ENCODE measurements at places on chromosomes 5 and 9.

DNA sequence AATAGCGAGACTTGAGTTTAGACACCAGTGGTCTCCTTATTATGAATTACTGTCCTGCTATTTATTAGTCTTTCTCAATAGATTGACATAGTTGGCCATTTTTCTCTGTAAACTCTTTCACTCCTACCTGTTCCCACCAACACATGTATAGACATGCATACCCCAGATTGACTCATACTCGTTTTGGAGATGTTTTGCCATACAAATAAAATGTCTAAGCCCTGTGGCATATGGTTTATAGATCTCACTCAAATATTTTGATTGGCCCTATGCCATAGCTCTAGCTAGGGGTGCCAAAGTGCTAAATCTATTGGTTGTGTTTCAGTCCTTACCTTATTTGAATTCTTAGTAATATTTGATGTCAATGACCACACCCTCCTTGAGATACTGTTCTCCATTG, 42.3 kb downstream of the CAMK4 start:
- no peak for DNase-seq

- DNase-seq, result no peak
These were observed 38.1 kb upstream of the EQTN start for GRCh38 chr9:27335075-27335474.

DNA sequence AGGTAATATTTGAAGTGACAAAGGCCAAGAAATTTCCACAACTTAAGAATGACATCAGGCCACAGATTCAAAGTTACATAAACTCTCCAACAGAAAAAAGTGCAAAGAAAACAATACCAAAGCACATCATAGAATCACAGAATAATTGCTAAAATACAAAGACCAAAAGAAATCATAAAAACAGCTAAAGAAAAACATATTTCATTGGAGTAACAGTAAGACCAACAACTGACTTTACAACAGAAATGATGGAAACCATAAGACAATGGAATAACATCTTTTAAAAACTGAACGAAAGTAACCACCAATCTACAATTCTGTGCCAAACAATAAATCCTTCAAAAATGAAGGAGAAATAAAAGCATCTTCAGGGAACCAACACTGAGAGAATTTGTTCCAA, 38.3 kb downstream of the ZDHHC21 start:
- DNase-seq, result no peak

GRCh38 chr5:170217831-170218230, 15.0 kb upstream of the C5orf58 start:
- DNase-seq, result no peak

DNA sequence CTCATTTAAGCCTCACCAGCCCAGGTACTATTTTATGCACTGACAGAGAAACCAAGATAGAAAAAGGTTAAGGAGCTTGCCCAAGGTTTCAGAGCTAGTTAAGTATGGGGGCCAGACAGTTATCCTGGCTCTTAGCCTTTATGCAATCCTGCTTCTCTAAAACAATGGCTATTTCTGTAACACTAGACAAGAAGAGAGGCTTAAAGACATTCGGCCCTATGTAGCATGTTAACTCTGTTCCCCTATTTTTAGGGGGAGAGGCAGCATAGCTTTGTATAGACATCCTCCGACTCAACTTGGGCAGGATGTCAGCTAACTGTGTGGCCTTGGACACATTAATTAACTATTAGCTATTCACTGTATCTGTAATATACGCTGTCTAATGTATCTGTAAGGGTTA, 54.6 kb downstream of the LHFPL2 start:
- DNase-seq, result no peak

DNA sequence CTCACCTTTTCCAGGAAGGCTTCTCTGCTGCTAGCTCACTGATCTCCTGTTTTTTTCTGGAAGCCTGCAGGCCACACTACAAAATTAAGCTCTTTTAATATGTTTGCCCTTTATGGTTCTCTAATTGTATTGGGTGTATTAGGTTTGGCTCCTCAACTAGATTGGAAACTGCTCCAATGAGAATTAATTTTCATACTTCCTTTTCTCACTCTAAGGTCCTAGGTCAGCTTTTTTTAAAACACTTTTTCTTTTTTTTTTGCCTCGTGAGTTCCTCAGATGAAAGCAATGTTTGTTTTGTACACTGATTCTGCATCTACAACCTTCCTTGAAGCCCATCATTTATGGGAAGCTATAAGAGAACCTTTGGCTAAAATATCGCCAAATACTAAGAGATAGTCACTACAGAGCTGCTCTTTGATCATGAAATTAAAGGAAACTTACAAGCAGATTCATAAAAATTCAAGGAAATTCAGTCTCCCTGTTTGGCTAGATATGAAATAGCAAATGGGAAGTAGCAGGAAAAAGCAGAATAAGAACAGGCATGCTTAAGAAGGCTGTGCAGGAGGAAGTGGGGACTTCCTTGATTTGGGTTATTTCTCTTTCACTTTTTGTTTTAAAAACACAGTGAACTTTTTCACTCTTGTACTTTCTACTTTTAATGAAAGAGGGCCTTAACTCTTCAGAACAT, 55.2 kb upstream of the FYB1 start:
- DNase-seq, result no peak

DNA sequence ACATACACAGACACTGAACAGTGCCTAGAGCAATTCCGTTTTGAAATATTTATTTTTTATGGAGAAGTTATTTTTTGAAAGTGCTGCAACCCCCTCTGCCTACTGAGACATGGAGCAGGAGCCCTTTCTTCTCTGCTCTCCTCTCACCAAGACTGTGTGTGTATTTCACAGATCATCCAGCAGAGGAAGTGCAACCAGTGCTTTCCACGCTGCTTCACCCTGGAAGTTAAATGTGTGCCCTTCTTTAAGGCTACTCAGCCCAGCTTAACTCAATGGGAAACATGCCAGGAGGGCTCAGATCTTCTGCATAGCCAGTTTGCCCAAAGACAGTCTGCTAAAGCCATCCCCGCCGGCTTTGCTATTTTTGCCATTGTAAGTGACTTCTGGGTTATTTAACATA, 606.3 kb downstream of the TLE1 start:
- DNase-seq, result no peak

- DNase-seq, result no peak
These were observed 35.9 kb downstream of the SAXO1 start for GRCh38 chr9:18997151-18997550.

- DNase-seq, result no peak
These were observed 571.1 kb upstream of the ZNF608 start for GRCh38 chr5:125317536-125317995.

DNA sequence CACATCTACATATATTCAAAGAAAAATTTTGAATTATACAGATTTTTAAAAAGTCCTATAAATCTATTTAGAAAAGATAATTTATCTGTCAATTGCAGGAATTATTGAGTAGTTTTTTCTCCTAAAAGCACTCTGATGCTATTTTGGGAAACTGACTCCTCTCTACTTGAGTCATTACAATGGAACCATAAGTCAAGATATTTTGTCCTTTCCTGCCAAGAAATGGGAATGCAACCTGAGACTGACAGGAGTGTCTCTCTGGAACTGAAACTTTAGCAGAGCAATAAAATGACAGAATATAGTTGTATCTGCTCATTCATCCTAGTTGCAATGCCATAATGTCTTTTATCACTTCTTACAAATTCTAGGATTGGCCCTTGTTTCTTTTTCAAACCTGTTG, 48.6 kb downstream of the CARTPT start:
- DNase-seq, result no peak

DNA sequence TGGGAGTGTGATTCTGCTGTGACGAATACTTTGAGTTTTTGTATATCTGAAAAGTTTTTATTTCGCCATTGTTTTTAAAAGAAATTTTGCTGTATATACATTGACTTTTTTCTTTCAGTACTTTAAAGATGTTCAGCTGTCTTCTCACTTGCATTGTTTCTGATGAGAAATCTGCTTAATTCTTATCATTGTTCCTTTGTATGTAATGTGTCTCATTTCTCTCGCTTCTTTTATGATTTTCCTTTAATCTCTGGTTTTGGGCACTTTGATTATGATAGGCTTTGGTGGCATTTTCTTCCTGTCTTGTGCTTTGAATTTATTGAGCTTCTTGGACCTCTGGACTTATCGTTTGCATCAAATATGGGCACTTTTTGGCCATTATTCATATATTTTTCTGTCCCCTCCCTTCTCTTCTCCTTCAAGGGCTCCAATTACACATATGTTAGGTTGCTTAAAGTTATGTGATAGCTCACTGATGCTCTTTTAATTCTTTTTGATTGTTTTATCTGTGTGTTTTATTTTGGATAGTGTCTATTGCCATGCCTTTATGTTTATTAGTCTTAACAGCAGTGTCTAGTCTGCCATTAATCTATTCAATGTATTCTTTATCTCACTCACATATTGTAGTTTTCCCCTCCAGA, 30.6 kb downstream of the STX17 start:
- DNase-seq, result no peak

GRCh38 chr5:27503813-27504212, 465.4 kb upstream of the CDH9 start:
- DNase-seq, result no peak

- no peak for DNase-seq
These were observed 40.2 kb downstream of the ACO1 start for GRCh38 chr9:32424616-32425015.

DNA sequence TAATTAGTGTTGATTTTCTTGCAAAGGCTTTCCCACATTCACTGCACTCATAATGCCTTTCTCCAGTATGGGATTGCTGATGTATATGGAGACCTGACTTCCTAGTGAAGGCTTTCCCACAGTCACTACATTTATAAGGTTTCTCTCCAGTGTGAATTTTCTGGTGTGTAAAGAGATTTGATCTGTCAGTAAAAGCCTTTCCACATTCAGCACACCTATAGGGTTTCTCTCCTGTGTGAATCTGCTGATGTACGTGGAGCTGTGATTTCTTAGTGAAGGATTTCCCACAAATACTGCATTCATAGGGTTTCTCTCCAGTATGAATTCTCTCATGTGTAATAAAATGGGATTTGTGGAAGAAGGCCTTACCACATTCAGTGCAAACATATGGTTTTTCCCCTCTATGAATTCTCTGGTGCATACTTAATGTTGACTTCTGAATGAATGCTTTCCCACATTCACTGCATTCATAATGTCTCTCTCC, 31.1 kb downstream of the ZNF484 start:
- no peak for DNase-seq

GRCh38 chr5:9698841-9699240, 68.7 kb upstream of the TAS2R1 start:
- DNase-seq, result no peak

DNA sequence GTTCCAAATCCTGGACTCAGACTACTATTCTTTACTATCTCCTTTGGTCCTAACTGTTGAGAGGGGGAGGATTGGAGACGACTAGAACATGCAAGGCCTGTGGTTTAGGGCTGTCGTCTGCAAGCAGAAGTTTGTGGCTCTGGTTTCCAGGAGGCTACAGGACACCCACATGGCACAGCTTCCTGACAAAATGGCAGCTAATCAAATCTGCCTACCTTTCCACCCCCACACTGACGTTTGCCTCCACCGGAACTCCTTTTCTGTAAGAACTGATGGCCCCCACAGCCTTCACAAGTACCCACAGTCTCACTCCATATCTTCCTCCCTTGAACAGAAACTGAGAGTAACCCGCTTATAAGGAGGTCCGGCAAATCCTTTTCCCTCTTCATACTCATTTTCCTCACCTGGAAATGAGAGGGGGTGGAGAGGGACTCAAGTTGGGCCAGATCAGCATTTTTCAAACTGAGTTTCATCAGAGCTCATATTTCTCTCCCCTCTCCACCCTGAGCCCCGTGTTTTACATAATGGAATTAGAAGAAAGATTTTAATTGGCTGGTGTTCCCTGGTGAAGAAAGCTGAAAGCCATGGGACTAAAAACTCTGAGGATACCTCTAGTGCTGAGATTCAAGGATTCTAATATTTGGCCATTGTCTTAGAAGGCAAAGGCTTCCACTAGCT, 5.2 kb downstream of the SLC31A2 start:
- DNase-seq, result no peak

GRCh38 chr5:75886706-75887105, 169.5 kb upstream of the POC5 start:
- DNase-seq, result no peak

GRCh38 chr9:126611592-126612325, 2.0 kb upstream of the LMX1B start:
- peak; percentile 43 for DNase-seq

DNA sequence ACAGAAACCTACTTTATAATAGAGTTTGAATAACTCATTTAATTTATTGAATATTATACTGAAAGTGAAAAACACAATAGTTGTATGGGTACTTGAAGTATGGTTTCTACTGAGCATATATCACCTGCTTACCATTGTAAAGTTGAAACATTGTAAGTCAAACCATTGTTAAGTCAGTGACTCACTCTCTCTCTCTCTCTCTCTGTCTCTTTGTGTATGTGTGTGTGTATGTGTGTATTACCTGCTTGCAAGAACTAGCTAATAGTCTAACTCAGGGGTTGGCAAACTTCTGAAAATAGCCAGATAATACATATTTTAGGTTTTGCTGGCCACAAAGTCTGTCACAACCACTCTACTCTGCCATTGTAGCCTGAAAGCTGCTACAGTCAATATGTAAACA, 564.3 kb upstream of the ZNF608 start:
- DNase-seq, result no peak

DNA sequence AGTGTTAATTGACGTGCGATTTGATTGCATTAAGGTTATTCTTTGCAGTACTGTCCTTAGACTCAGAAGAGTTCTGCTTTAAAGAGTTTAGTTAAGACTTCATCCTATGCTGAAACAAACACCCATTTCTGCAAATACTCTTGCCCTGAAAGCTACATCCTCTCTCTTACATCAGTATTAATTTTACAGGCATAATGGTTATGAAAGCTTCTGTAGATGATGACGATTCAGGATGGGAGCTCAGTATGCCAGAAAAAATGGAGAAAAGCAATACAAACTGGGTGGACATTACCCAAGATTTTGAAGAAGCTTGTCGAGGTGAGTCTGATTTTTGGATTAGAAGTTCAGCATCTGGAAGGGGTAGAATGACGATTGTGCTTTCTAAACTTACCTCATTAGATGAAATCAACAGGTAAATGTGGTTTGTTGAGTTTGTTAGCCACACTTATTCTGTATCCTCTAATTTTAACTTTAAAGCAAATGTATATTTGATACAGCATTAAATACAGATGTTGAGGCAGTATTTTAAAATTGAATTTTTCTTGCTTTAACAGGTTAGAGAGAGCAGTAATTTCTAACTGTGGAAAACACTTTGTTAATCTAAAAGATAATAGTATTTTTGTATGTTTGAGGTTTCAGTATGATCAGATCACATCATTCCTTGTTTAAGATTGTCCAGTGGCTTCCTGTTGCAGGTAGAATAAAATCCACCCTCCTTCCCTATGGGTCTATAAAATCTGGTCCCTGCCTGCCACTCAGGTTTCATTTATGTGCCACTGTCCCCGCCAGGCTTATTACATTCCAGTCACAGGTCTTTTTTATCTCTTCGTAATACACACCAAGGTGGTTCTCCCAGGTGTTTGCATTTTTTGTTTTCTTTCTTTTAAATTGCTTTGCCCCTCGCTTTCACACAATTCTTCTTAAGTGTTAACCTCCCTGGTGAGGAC, 1.3 kb downstream of the NAA35 start:
- DNase-seq, result peak; percentile 8

GRCh38 chr9:96342571-96343245, 40.7 kb upstream of the HSD17B3 start:
- no peak for DNase-seq
